Non-pigmented ciliary epithelial cell (primary cell): ENCODE measurements at places on chromosomes 5 and 9.

GRCh38 chr5:33401482-33402390 is 39.0 kb upstream of the TARS1 start:
- DNase-seq, result peak; percentile 52

- no peak for DNase-seq
Observed at GRCh38 chr9:126326228-126327005, at the start of gene MVB12B. MVB12B (plus strand) TSS chr9:126326829; CDS start chr9:126326930, 101 bp downstream.

GRCh38 chr9:14030375-14031059 is 283.4 kb downstream of the NFIB start:
- no peak for DNase-seq

- DNase-seq, result no peak
Observed at GRCh38 chr5:91397791-91398190, 14.7 kb upstream of the ARRDC3 start.

- no peak for DNase-seq
Observed at GRCh38 chr5:115396688-115397087, 100.2 kb upstream of the CCDC112 start.
